Activated CD4-positive, alpha-beta memory T cell treated with anti-CD3 and anti-CD28 coated beads for 36 hours (primary cell): ENCODE measurements at places on chromosomes 12 and 14. TPM values are rescaled to one million over a fixed set of nuclear protein-coding genes. Genes with fewer than 3 reads are reported as not detected.

The PRIMA1 gene
- not detected for total RNA-seq

DNA sequence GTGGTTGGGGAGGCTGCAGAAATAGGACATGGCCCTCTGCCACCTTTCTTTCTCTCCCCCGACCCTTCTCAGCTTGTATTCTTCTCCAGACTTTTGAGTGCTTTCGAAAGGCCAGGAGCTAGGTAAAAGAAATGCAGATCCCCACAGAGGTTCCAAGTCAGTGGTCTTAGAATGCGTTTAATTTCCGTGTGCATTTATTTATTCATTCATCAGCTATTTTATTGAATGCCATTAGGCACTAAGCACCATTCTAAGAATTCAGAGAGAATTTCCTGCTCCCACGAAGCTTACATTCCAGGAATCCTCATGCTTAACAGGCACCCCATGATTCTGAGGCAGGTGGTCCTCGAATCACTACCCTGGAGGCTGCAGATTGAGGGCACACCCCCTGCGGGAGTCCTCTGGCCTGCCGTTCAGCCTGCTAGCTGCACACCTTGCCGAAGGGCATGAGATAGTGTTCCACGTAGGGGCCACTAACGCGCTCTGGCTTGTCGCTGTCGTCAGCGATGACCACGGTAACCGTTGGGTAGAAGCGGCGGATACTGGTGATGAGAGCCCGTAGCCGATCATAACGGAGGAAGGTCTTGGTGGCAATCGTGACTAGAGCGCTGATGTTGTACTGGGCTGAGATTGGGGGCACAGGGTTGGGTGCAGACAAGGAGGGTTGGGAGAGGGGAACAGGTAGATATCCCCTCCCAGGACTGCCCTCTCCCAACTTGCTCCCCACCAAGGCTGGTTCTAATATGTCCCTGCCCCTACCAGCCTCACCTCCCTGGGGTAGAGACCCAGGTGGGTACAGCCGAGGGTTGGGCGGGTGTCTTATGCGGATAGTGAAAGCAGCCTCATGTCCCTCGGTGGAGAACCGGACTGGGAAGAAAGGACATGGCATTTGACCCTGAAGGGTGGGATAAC, 4.5 kb downstream of the B4GALNT1 start:
- no peak for DNase-seq

- no peak for DNase-seq
Observed at GRCh38 chr14:70020352-70021170, 141.3 kb downstream of the SMOC1 start.

GRCh38 chr12:124303579-124304313, 8.9 kb downstream of the RFLNA start:
- DNase-seq = no peak

GRCh38 chr12:103495469-103496456, at the start of gene C12orf42:
Gene C12orf42, minus strand, starts transcription at chr12:103495968. Its CDS starts 17,542 bp downstream, at chr12:103478426.
- peak; percentile 67 for DNase-seq

DNA sequence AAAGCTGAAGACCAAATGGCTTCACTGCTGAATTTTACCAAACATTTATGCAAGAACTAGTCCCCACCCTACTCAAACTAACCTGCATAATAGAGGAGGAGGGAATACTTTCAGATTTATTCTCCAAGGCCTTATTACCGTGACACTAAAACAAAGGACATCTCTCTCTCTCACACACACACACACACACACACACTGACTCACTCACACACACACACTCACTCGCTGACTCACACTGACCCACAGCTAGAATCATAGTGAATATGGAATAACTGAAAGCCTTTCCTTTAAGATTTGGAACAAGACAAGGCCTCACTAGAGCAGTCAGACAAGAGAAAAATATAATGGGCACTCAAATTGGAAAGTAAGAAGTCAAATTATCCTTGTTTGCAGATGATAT, 1014.1 kb downstream of the TMTC2 start:
- DNase-seq = no peak
